Left renal pelvis (tissue), 4 donors: ENCODE measurements at places on chromosomes 3 and 15.

DNA sequence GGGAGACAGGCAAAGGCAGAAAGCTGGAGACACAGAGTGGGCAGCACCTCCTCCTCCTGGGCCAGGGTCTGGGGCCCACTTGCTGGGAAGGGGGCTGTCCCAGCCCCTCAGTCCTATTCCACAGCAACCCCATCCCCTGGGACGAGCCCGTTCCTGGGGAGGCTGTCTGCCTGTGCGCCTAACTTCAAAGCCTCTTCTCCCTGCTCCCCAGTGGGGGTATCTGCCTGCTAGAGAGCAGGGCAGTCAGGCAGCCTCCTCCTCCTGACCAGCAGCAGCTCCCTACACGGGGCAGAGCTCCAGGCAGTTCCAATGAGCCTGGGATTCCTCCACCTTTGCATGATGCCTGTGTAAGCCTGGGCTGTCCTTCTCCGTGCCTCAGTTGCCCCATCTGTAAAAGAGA lies 6.9 kb downstream of the PTH1R start:
- DNase-seq = no peak

DNA sequence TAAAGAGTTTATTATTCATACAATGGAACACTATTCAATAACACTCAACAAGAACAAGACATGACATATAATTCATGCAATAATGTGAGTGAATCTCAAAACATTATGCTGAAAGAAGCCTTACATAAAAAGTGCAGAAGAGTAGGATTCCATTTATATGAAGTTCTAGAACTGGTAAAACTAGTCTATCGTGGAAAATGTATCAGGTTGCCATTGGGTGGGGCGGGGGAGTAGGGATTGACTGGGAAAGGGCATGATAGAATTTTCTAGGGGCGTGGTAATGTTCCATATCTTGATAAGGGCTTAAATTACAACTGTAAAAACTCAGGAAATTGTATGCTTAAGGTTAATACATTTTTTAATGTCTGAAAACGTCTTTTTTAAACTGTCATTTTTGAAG lies 247.9 kb downstream of the SATB1 start:
- no peak for DNase-seq

GRCh38 chr15:62841269-62841628 lies 201.3 kb upstream of the TPM1 start:
- no peak for DNase-seq

DNA sequence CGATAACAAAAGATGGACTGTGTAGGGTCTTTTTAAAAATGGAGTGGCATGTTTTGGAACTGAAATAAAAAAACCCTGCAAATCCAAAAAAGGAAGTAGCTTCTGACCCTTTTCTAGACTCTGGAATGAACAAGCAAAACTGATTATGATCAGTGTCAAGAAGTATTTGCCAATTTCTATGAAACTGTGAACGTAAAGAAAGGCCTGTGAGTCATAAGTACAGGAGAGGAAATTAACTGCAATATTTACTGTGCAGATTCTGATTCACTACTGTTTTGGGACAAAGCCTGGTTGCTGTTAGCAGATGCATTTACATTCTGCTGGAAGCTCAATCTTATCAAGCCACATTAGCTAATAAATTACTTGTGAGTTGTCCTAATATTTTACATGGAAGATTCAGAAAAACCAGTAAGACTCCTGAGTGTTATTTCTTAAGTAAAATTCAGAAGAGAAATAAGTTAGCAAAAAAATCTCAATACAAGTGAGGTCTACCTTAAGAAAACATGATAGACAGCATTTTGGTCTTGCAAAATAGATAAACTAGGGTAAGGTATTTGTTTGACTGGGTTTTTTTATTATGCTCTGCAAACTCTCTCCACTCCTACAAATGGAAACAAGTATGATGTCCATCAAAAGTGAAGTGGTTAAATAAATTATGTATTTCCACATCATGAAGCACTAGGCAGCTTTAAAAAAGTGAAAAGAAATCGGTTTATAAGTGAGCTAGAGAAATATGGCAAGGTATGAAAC lies 90.2 kb upstream of the LMOD3 start:
- DNase-seq = no peak

DNA sequence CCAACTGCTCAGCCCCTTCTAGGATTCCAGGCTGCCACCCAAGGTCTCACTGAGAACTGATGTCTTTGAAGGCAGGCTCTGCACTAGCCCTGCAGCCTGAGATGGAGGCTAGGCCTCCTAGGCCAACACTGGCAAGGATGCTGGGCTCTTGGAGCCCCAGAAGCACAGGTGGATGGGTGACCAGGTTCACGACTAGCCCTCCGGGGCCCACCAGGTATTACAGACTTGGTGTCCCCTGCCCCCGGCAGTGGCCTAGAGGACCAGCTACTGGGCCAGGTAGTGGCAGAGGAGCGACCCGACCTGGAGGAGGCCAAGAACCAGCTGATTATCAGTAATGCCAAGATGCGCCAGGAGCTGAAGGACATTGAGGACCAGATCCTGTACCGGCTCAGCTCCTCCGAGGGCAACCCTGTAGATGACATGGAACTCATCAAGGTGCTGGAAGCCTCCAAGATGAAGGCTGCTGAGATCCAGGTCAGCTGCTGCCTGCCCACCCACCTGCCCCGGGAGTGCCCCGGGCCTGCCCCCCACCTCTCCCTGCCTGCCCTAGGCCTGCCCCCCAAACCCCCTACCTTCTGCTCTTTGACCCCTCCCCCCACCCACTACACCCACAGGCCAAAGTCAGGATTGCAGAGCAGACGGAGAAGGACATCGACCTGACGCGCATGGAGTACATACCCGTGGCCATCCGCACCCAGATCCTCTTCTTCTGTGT lies 52.5 kb downstream of the SEMA3G start:
- DNase-seq = no peak

- no peak for DNase-seq
Observed at GRCh38 chr3:87437765-87438164, 161.4 kb upstream of the POU1F1 start.

DNA sequence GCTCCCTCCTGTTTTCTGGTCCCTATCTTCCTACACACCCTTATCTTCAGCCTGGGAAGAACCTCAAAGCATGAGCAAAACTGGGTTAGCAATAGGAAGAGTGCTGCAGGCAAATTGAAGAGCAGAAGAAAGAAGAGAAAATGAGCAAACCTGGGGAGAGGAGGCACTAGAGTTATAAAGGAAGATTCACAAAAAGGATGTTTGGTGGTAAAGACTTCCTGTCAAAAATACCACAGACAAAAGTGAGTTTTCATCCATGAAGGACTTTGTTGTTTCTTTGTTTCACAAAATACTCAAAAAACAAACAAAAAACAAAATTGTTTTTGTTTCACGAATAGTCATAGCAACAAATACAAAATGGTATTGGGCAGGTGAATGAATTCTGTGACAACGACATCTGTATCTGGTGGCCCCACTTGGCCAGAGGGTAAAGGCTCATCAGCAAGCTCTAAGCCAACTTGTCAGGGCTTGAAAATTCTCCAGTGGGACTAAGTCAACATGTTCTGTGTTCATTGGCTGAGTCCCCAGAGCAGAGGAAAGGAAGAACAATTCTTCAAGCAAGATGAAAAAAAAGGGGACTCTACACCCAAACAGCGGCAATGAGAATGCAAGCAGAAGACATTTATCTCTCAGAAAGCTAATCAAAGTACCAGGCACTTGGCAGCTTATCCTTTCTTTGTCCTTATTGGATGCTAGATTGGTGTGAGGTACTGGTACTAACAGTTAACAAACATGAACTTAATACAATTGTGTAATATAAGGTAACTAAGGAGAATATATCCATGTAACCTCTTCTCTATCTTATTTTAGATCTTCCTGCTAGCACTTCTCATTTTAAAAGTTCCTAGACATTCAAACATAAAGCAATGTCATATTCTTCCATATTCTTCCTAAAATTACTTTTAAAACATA lies 9.7 kb downstream of the ATP8B4 start:
- DNase-seq = no peak

DNA sequence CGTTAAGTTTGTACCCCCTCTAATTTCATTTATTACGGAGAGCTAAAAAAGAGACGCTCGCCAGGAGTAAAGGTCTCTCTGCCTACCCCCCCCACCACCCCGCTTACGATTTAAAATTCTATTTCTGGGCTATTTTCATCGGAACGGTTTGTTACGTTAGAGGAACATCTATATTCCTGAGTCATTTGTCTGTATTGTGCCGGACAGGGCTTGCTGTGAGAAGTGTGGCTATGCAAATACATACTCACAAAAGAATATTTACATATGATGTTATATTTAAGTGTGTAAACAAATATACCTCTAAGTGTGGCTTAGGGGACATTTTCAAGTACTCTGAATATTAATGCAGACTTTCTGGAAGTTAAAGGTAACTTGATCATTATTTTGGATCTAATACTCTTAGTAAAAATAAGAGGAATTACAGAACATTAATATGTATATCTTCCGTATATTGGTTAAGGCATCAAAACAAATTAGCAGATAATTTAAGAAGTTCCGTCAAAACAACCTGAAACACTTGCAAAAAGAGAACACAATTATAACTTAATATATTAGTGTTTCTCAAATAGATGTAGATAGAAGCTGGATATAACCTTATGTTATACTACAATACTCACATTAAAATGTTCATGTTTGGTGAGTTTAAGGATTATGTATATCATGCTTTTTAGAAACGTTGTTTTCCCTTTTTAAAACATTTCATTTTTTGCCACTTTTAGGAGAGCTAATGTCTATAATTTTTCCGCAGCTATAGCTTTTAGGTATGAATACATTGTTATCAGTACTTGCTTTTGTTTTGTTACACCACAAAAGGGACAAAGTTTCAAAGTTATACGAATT lies 1.6 kb upstream of the SHOX2 start:
- DNase-seq = no peak
